GM13976 (cell line): ENCODE measurements at places on chromosomes 2 and 18.

DNA sequence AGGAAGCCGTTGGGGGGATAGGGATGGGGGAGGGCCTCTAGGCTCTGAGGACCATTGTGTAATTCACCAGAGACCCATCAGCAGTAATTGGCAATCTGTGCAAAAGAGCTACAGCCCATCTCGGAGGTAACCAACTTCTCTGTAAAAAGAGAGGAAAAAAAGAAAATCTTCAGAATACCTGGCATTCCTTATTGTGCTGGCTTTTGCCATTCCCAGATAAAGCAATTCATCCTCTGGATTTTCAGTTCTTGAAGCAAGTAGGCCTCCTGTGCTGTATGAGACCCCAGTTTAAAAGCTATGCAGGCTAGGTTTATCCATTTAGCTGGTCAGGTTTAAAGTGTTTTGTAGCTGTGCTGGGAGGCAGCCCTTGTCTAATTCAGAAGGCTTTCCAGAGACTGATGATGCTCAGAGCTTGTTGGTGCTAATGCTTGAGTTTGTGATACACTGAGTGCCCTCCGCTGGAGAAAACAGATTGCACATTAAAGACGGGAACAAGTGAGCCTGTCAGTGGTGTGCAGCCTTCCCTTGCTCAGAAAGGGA is at the start of gene LRRTM4:
LRRTM4 (minus strand) TSS at position 446 of the 540 bp plus-strand sequence.
- no peak for DNase-seq

- DNase-seq: no peak
Measured at GRCh38 chr2:46645681-46646162, 166.4 kb downstream of the TMEM247 start.

DNA sequence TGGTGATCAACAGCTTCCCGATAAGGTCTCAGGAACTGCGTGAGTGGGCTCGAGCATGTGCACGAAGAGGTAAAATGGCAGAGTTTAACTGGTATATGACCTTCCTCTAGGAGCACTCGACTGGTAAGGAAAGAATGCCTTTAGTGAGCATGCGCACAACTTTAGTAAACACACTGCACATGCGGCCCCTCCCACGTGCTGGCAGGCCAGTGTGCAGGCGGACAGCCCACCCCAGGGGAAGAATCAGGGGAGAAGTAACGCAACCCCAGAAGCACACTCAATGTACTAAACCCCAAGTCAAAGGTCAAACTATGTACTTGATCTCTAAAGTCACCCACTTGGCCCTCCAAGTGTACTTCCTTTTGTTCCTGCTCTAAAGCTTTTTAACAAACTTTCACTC is 28.7 kb upstream of the SLC25A52 start:
- DNase-seq: no peak

DNA sequence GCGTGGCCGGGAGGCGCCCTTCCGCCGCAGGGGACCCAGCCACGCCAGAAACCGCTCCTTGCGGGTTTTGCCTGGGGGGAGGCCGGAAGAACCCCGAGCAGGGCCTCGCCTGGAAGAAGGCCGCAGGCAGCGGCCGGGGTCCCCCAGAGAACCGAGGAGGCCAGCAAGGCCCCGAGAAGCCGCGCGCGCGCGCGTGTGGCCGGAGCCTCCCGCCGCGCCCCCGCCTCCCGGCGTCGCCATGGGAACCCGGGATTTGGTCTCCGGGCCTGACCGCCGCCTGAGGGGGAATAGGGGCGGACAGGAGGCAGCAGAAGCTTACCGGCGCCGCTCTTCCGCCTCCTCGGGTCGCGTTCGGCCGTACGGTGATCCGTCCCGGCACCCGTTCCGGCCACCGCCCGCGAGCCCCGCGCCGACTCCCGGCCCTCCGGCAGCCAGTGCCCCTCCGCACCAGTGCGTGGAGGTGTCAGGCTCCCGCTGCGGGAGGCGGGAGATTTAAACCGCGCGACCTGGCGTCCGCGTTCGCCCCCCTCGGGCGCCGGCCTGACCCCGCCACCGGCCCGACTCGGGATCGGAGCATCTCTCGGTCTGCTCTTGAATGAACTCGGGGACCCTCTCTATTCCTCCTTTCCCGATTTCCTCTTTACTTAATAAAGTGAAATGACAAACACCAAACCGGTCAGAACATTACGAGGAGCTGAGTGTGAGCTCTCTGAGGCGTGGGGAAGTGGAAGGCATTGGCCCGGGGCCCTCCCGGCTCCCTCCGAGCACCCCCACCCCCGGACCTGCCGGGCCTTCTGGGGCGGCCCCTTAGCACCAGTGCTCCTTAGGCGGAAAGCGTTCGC is at the start of gene ICA1L:
ICA1L (minus strand) TSS at position 467 of the 842 bp plus-strand sequence. CDS start 42,757 bp downstream, outside the sequence.
- peak; percentile 79 for DNase-seq

DNA sequence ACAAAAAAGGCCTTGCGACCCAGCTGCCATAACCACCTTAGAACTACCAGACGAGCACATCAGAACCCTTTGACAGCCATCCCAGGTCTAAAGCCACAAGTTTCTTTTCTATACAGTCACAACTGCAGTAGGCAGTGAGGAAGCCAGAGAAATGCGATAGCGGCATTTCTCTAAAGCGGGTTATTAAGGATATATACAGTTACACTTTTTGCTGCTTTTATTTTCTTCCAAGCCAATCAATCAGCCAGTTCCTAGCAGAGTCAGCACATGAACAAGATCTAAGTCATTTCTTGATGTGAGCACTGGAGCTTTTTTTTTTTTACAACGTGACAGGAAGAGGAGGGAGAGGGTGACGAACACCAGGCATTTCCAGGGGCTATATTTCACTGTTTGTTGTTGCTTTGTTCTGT is 48.8 kb downstream of the FEZ2 start:
- DNase-seq: no peak

- DNase-seq: no peak
Measured at GRCh38 chr2:182652326-182652725, 63.7 kb upstream of the DNAJC10 start.

DNA sequence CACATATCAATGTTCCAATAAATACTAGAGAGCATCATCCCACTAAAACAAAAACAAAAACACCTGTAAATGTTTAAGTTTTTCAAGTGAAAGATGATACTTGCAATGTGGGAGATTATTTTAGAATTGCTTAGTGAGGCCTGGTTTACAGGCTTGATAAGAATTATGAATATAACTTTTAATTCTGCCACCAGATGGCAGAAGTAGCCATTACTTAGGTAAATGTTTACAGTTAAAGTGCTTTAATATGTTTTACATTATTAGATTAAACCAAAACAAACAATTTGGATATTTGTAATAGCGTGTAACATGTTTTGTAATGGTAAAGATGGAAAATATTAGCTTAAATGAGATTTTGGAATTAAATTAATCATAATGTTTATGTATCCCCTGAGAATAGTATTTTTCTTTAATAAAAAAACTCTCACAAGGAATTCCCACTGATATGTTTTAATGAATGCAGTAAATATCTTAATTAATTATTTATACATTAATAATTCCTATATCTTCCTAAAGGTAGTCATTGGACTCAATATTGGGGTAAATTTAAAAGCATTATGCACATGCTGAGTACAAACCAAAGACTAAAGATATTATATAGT is 522.0 kb downstream of the SPAG16 start:
- peak; percentile 14 for DNase-seq

DNA sequence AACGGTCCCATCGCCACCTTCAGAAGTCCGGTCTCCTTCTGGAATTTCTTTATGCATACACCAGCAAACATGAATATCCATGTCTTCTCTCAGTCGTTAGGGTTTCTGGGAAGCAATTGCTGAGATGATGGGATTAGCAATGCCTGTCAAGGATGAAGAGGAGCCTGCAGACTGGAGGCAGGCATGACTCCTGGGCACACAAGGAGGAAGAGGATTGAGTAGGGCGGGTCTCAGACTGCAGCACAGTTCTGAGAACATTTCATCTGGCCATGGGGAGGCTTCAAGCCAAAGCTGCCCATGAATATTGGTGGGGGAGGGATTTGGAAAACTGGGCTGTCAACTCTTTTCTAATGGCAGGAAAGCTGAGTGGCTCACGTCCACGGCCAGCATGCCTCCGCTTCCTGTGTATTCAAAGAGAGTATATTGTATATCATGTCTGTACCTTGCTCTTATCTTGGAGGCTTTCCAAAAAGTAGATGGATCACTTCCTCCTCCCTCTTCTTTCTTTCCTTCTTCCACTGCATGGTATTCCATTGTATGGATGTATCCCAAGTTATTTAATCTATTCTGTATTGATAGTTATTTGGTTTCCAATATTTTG is 24.5 kb downstream of the MC2R start:
- no peak for DNase-seq

- no peak for DNase-seq
Measured at GRCh38 chr2:647003-647560, 30.1 kb downstream of the TMEM18 start.

- no peak for DNase-seq
Measured at GRCh38 chr2:240401781-240402551, 33.5 kb upstream of the GPC1 start.

DNA sequence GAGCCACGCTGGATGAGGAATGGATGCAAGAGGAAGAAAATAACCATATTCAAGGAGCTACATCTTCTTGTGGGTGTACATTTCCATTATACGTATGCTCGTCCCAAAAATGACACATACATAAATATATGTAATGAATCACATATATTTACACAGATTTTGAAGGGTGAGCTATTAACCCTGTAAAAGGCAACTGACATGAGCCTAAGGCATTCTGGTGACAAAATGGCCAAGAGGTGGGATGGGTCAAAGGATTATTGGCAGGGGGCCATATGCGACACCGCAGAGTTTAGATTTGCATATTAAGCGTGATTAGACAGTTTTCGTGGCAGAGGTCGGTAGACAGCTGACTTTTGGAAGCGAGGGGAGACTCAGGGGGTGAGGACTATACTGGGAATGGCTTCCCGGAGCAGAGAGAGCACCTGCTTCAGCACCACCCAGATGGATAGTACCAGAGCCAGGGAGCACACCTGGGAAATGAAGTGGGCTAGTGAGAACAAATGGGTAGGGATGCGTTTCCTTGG is 431 bp upstream of the CNRIP1 start:
- DNase-seq: peak; percentile 32

GRCh38 chr2:143955401-143956065 is 564.4 kb downstream of the ZEB2 start:
- DNase-seq: no peak

GRCh38 chr2:140286377-140286776 is 1506.2 kb upstream of the NXPH2 start:
- no peak for DNase-seq

DNA sequence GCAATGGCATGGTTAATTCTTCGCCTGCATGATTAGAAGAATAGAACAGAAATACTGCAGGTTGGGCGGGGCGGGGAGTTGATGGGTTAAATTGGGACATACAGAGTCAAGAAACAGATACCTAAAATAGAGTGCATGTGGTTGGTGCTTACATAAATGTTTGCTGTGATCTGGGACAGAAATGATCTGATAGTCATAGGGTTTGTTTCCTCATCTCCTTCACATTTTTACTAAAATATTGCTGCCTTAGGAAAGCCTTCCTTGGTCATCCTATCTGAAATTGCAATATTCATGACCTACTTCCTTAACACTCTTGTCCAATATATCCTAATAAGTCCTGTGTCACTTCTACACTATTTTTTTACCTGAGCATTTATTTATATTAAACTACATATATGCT is 163.9 kb downstream of the TMEFF2 start:
- DNase-seq: no peak

GRCh38 chr2:174066871-174067270 is 101.7 kb upstream of the SP3 start:
- no peak for DNase-seq

GRCh38 chr18:76425146-76426131 is 69.6 kb downstream of the ZNF516 start:
- no peak for DNase-seq

GRCh38 chr2:18009891-18010290 is 131.4 kb downstream of the KCNS3 start:
- no peak for DNase-seq

DNA sequence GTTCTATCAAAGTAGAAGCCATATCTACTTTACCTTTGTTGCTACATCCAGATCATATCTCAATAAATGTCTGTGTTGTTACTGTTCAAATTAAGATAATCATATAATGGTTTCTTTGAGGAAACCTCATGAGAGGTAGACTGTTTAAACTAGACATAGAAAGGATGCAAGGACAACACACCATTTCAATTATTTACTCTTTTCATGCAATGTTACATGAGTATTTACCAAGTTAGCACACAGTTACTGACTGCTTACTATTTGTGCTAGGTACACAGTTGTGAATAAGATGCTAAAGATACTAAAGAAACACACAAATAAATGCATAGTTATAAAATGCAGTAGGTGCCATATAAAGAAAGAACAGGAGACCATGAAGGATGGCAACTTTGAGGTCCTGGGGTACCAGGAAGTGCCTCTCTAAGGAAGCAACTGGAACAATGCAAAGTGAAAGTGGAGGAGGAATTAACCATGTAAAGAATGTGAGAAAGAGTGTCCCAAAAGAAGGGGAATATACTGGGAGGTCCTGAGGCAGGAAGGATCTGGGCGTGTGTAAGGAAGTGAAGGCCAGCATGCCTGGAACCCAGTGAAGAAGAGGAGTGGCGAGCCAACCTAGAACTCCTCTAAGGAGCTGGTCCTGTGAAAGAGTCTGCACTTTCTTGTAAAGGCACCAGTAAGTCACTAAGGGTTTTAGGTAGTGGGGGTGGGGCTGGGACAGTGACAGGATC is 39.4 kb downstream of the RBMS1 start:
- no peak for DNase-seq

DNA sequence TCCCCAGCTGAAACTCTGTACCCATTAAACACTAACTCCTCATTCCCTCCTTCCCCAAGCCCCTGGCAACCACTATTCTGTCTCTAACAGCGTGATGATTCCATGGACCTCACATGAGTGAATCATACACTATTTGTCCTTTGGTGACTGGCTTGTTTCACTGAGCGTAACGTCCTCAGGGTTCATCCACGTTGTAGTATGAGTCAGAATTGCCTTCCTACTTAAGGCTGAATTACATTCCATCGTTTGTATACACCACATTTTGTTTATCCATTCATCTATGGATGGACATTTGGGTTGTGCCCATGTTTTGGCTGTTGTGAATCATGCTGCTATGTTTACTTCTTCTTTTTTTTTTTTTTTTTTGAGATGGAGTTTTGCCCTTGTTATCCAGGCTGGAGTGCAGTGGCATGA is 19.6 kb upstream of the CABLES1 start:
- DNase-seq: no peak

DNA sequence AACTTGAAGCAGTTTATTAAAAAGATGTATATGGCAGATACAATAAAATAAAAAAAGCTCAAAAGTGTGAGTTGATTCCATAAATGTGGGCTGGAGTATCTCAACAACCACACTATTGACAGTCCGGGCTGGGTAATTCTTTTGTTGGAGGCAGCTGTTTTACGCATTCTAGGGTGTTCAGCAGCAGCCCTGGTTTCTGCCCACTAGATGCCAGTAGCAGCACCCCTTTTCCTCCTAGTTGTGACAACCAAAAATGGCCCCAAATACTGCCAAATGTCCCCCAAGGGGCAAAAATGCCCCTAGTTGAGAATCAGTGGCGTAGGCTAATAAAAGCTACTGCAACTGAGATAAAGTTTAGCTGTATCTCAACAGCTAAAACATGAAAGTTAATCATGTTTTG is 44.8 kb downstream of the CHMP3 start:
- DNase-seq: no peak

DNA sequence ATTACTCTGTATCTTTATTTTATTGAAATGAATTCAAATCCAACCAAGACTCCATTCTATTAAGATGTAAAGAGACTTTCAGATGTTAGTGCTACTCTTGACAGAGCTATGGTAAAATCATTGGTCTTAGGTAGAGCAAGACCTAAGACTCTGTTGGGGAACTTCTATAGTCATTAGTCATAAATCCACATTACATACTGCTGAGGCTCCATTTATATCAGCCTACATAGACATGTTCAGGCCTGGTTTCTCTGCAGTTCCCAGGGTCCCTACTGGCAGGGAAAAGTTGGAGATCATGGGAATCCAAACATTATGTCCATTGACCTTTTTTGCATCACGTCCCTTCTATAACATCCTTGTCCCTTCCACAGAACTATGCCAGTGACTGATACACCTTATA is 580.4 kb upstream of the ZEB2 start:
- DNase-seq: no peak
